ENCODE measurements at places on chromosomes 2 and 18.

GRCh38 chr2:130251535-130251872, 53.3 kb upstream of the TUBA3E start:
- no peak for DNase-seq

- no peak for DNase-seq
Observed at GRCh38 chr2:221095356-221095755, 476.7 kb downstream of the EPHA4 start.

DNA sequence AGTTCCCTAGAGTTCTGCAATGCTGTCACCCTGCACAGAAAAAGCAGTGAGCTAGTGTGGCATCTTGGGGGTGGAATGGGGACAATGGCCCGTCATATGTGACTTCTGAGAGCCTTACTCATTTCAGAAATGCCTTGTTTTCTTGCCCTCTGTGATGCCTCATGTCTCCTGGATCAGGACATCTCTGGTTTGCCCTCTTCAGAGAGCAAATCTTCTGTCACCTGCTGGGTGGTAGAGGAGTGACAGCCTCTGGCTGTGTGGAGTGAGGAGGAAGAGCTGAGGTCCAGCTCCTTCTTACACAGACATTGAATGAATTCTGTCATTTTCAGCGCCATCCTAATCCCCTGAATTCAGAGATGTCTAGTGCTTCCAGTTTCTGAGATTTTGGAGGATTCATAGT, 55.6 kb upstream of the PHLPP1 start:
- DNase-seq, result no peak

DNA sequence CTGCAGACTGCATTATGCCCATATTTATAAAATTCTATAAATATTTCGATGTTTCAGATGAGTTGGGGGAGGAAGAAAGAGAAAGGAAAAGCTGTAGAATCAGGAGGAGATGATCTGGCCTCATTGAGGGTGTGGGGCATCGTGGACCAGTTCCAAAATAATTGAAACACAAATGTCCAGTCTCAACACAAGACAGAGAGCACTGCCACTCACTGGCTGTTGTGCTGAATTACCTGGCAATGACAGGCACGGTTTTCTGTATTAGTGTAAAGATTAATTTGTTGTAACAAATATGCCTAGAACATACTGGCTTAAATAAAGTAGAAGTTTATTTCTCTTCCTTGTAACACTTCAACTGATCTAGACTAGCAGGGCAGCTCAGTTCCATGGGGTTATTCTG, 24.1 kb downstream of the POLE4 start:
- DNase-seq, result no peak

DNA sequence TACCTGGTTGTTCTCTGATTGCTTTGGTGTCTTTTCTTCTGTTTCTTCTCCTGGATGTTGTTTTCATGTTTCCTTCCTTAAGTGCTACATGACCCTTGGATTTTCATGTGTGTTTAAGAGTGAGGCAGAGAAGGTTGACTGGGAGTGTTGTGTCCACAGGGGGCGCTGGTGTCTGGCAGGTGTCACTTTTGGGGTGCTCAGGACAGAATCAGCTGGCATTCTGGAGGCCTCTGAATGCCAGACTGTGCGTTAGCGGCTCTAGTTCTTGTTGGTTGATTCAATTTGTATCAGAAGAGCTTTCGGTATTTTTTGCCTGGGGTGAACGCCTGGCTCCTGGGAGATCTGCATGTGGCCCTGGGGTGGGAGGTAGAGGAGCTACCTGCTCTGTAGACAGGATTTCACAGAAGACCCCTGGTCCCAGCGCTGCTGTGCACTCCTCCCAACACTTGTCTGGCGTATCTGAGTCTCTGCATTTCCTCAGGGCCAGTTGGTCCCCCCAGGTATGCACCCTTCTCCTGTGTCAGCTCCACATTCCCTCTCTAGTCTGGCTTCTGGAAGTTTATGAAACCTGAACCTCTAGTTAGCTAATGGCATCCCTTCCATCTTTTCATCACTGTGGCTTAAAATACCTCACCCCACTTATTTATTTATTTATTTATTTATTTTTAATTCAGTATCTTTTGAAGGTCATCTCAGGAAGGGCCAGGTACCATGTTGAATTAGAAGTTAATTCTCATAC, 1.1 kb downstream of the GREB1 start:
- no peak for DNase-seq

DNA sequence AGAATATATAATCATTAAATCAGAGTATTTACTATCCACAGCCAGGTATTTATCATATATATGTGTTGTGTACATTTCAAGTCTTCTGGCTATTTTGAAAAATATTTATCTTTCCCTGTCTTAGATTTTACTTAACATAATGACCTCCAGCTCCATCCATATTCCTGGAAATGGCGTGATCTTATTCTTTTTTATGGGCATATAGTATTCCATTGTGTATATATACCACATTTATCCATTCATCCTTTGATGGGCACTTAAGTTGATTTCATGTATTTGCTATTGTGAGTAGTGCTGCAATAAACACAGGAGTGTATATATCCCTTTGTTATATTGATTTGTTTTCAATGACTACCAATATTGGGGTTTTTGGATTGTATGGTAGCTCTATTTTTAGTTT, 6.6 kb downstream of the GCC2 start:
- no peak for DNase-seq

DNA sequence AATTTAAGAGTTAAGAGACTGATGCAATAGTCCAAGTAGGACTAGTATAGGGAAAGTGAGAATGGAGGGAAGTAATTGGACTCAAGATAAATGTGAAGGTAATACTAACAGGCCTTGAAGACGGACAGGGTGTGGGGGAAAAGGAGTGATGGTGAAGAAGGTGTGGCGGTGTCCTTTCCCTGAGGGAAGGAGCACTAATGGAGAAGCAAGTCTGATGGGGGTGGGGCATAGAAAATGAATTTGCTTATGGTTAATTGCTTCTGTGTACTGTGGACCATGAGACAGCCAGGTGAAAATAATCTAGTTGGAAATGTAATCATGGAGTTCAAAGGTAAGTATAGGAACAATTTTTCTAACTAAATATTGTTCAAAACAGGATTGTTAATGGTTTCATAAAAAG, 7.1 kb upstream of the TGOLN2 start:
- no peak for DNase-seq

- DNase-seq, result no peak
Observed at GRCh38 chr2:133952896-133953295, 301.0 kb upstream of the MGAT5 start.
